Activated naive CD4-positive, alpha-beta T cell treated with anti-CD3 and anti-CD28 coated beads, Interleukin-2, amount 50 U/mL, for 16 hours (primary cell): ENCODE measurements at places on chromosomes 3 and 15.

GRCh38 chr3:16904423-16905417 is 20.0 kb downstream of the PLCL2 start:
- peak; percentile 44 for DNase-seq

DNA sequence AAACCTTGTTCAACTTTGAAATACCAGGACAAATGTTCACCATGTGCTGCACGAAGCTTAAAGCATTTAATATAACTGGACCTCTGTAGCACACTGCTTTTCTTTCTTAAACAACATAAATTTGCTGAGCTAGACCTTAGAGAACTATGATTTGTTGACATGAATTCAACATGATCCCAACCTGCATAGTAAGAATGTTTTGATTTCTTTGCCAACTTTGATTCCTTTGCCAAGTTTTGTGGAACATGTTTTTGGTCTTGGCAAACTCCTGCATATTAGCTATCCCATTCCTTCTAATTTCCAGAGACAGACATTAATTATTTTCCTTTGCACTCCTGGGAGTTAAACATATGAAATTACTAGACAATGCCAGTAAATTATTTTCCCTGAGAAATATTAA is 197.2 kb upstream of the RBMS3 start:
- no peak for DNase-seq

GRCh38 chr3:87219611-87220010 is 7.5 kb upstream of the CHMP2B start:
- DNase-seq: no peak

DNA sequence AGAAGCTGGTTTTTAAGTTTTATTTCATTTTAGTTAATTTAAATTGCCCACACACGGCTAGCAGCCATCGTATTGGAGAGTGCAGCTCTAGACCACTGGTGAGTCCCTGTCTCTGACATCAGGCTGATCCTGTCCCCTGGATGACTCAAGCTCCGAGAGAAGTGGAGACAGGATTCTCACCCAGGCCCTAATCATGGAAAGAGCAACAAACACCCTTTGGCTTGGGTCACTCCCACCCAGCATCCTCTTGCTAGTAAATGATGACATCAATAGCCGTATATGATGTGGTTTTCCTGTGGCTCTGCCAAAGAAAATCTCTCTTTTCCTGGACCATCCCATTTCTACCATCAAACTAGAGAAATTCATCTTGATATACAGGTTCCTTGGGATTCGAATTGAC is 182.2 kb downstream of the NTRK3 start:
- DNase-seq: no peak
